ENCODE measurements at places on chromosomes 12 and 14.
A peak's percentile ranks its signal among the peaks of the same experiment; 100 is the strongest.

GRCh38 chr14:80100681-80101080 lies 110.6 kb downstream of the DIO2 start:
- DNase-seq: no peak

DNA sequence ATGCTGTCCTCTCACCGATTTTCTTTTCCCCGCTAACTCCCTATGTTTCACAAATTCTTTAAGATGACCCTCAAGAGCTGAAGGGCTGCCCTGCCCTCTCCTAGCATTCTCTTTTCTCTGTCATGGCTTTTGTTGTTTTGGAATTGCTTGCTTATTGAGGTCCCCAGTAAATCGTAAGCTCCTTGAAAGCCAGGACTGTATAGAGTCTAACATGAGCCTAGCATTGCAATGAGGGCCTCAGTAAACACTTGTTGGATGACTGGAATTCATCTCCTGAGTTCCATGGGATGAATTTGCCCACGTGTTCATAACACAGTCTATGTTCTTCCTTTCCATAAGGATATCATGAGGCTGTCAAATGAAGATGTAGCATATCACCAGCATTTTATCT lies 92.2 kb downstream of the APAF1 start:
- no peak for DNase-seq

- DNase-seq: no peak
Observed at GRCh38 chr14:104643306-104643705, 38.7 kb upstream of the TMEM179 start.

GRCh38 chr14:61342486-61342885 lies 21.1 kb downstream of the PRKCH start:
- DNase-seq: peak; percentile 86

- DNase-seq: no peak
Observed at GRCh38 chr12:49219417-49220026, 30.6 kb upstream of the TUBA1A start.

DNA sequence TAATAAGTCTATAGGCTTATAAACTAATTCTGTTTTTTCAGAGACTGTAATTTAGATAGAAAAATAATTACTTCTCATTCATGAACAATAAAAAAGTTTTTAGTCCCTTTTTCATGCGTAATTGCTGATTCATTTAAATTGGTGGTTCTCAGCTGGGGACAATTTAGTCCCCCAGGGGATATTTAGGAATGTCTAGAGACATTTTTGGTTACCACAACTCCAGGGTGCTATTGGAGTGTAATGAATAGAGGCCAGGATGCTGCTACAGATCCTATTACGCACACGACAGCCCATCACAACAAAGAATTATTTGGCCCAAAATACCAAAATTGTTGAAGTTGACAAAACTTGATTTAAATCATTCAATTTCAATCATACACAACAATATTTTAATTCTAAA lies 22.8 kb upstream of the VCPKMT start:
- no peak for DNase-seq

- peak; percentile 67 for DNase-seq
Observed at GRCh38 chr14:70416725-70417349, at the start of gene SYNJ2BP. Gene SYNJ2BP (minus strand): TSS chr14:70417090. CDS start chr14:70416963, 127 bp downstream.

- no peak for DNase-seq
Observed at GRCh38 chr12:95977764-95978305, 18.3 kb downstream of the HAL start.

- no peak for DNase-seq
Observed at GRCh38 chr12:66036317-66036716, 94.2 kb downstream of the LLPH start.

DNA sequence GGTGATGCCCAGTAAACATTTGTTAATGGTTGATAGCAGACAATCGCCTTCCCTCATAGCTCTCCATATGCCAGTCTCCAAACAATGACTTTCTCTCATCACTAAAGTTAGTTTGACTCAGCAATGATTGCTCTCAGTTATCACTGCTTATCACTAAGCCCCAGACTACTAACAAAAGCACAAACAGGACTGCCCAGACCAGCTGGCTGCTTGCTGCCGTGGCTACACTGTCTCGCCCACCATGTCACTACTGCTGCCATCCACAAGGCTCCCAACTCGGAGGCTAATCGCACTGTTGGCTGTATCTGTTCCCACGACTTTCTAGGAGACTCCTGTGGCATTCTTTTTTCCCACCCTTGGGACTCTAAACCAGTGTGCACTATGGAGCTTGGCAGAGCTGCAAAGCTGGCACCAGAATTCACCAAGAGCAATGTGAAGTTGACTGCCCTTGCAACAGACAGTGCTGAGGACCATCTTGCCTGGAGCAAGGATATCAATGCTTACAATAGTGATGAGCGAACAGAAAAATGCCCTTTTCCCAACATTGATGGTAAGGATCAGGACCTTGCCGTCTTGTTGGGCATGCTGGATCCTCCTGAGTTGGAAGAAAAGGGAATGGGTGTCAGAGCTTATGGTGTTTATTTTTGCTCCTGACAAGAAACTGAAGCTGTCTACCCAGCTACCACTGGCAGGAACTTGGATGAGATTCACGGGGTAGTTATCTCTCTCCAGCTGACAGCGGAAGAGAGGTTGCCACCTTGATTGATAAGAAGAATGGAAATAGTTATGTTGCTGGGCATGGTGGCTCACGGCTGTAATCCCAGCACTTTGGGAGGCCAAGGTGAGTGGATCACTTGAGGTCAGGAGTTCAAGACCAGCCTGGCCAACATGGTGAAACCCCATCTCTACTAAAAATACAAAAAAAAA lies 27.1 kb upstream of the NR2C1 start:
- no peak for DNase-seq

DNA sequence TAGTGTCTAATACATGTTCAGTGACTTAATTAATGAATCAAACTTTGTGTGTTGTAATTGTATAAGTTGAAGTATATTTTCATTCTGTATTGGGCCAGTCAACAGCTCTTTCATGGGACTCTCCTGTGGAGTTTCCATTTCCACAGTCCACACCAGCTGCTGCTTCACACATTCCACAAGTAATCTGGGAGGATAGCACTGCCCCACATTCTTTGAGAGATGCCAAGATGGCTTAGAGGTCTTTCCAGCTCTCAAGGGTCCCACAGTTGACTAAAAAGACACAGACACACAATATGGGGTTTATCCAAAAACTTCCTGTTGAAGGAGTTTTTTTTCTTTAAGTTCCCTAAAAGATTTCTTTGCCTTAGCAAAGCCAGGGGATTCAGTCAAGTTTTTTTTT lies 408.3 kb downstream of the AACS start:
- DNase-seq: no peak

- no peak for DNase-seq
Observed at GRCh38 chr14:74160763-74161162, 76.0 kb downstream of the LIN52 start.

GRCh38 chr12:57547288-57548012 lies 458 bp upstream of the DCTN2 start:
- DNase-seq: no peak

DNA sequence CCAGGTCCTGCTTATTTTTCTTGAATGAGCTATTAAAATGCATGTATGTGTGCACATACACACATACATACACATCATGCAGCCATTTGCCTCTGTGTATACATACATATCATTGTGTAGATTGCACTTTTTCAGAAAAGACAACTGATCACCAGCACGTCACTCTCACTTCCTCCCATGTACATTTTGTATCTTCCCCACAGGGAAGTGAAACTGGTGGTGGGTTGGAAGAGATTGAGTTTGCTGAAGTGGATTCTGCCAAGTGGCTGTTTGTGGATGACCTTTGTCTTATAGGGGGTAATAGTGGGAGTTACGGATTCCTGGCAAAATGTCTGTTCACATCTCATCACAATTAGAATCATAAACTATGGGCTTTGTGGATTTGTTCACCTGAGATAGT lies 448.6 kb downstream of the RAD51B start:
- peak; percentile 27 for DNase-seq

DNA sequence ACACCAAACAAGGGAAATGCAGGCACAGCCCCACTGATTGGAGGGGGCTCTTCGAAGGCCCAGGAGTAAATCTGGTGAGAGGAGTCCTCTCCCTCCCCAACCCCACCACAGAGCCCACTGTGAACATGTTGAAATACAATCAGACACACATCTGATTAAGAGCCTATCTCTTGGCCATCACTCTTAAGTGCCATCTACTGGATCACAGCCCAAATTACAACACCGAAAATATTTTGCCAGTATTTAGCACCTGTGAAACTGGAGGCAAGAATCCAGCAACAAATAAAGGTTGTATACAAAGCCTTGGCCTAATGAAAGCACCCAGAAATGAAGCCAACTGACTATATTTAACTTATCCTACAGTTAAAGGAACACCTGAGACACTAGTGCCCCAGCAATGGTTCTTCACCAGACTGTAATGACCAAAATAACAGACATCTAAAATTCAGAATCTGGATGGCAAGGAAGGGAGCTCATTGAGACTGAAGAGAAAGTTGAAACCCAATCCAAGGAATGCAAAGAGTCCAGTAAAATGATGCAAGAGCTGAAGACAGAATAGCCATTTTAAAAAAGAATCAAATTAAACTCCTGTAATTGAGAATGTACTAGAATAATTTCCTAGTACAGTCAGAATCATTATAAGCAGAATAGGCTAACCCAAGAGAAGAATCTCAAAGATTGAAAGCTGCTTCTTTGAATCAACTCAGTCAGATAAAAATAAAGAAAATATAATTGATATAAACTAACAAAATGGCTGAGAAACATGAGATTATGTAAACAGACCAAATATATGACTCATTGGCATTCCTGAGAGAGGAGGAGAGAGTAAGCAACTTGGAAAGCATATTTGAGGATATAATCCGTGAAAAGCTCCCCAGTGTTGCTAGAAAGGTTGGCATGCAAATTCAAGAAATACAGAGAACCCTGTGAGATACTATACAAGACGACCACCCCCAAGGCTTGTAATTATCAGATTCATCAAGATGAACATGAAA lies 1117.0 kb downstream of the FLRT2 start:
- no peak for DNase-seq

DNA sequence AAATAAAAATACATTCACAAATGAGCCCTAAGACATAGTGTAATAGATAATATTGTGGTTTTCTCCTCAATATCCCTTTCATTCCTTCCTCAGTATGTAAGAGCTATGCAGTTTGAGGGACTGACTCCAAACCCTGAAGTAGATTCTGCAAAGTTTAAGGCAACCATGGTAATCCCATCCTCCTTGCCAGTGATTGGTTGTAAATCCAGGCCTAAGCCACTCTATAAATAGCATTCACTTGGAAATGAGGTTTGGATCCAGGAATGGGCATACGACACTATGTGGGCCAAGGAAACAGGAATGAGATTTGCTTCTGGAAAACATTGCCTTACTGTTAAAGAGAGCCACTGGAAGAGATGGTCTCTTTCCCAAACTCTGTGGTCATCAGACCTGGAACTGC lies 468.7 kb upstream of the SOX5 start:
- DNase-seq: no peak

DNA sequence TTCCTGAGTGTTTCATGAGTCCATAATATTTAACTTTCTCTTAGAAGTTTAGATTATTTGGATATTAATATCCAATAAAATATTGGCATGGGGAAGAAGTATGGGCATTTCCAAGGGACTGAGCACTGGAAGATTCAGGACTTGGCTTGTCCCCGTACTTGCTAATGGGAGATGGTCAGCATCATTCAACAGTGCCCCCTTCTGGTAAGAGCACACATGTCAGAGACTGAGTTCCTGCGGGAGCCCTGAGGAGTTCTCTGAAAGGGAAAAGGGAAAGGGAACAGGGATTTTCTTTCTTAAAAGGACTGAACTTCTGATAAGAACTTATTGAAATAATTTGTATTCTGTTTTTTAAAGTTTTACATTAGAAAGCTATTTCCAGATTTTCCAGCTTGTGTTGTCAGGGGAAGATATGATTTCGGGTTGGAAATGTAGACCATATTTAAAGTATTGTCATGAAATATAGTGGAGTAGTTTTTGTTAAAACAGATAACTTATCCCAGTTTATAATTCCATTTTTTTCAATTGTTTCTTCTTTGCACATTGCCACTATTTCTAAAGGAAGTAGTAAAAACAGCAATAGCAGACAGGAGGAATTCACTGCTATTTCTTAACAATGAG lies 59.8 kb upstream of the C12orf71 start:
- peak; percentile 46 for DNase-seq

GRCh38 chr12:129984106-129984505 lies 80.3 kb upstream of the TMEM132D start:
- no peak for DNase-seq

DNA sequence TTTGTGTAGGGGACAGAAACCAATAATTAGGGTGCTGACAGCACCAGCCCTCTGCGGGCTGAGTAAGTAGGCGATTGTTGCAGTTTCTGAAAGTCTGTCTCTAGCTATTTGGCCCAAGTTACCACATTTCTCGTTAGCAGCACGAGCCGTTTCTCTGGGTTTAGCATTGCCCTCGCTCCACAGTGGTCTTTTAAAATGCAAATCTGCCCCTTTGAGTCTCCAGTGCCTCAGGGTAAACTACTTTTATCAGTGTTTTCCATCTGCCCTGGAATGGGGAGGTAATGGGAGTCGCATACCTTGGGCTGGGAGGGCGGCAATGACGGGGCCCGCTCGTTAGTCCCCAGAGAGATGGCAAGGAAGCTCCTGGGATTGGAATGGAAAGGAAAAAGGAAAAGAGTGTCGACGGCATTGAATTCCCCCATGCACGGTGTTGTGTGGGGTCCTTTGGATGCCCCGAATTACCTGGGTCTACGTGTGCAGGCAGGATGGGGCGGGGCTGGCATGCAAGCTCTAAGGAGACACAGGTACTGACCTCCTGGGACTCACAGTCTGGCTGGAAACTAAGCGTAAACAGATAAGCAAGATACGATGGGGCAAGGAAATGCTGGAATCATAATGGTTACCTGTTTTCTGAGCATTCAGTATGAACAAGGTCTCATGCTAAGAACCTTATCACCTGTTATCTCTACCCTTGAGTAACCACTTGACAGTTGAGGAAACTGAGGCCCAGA lies 131.8 kb upstream of the MAP1LC3B2 start:
- no peak for DNase-seq

GRCh38 chr12:71746974-71747611 lies 7.6 kb upstream of the RAB21 start:
- DNase-seq: peak; percentile 58

- no peak for DNase-seq
Observed at GRCh38 chr14:58455593-58456265, 28.2 kb downstream of the KIAA0586 start.

- no peak for DNase-seq
Observed at GRCh38 chr12:11461433-11461832, 66.1 kb upstream of the PRB2 start.

GRCh38 chr12:111448846-111449790 lies 43.4 kb downstream of the SH2B3 start:
- no peak for DNase-seq

DNA sequence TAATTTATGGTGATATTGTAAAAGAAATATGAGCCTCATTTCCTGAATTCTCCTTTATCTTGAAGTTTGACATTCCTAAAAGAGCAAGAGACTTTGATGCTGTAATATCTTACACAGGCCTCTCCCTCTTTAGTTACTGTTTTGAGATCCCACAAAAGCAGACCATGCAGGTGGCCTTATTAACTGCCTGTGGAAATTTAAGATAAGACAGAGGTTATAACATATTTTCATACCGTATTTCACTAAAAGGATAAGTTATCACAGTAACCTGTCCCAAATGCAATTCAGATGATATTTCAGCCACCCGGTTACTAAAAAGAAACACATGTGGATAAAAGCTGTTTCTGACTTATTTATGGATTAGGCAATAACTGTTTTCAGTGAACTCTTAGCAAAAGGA lies 150.1 kb downstream of the NAV3 start:
- no peak for DNase-seq
